GM04503 (cell line): ENCODE measurements at places on chromosomes 7 and 10.

- no peak for DNase-seq
Measured at GRCh38 chr7:23930312-23930711, 220.3 kb downstream of the STK31 start.

- DNase-seq = no peak
Measured at GRCh38 chr10:122567056-122567660, 6.6 kb downstream of the DMBT1 start.

DNA sequence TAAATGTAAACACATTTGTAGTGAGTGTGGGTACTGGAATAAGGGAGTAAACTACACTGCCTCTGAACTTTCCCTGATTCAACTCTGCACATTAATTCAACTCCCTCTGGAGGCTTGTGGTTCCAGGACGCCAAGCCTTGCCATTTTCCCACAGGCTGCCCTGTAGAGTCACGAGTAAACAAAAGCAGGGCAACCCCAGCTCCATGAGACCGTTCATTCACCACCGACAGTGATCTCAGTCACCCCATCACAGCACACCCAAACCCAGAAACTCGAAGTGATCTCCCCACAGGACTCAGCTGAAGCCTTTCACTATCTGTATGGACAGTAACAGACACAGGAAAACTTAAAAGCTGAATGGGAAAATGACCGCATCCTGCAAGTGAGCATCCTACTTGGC, 218.8 kb upstream of the FRMD4A start:
- no peak for DNase-seq

DNA sequence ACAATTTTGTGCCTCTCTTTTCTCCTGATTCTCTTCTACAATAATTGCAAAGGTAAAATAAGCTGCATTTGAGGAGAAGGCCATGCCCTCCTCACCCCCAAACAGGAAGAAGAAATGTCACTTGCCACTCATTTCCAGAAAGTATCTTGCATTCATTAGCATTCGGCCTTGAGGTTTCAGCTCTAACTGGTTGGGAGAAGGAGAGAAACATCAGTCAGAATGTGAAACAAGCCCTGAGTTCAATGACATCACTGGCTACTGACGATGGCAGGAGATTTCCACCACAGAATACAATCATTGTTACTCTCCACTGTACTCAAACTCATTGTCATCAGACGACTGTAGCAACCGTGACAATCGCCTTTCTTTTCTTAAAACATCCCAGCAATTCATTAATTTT, 72.8 kb downstream of the PRKCQ start:
- no peak for DNase-seq

DNA sequence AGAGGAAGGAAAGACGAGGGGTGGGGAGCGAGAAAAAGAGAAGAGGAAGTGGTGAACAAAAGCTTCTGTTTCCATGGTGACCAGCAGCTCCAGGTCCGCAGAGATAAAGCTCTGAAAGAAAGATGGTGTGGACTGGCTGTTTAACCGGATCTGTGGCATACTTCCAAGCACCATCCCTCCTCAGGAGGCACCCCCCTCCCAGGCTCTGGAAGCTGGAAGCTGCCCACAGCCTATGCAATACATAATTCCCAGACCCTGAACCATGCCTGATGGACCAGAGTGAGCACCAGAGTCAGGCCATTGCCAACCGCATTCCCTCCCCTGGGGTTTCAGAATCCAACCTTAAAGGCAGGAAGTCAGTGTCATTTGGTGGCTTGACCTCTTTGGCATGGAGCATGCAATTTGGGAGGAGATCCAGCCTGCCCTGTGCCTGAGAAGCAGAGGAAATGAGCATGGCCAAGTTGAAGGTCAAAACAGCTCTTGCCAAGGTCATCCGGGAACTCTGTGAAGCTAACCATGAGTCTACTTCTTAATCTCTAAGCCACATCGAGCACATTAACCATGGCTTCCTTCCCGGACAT, 22.2 kb upstream of the CPXM2 start:
- DNase-seq = no peak

DNA sequence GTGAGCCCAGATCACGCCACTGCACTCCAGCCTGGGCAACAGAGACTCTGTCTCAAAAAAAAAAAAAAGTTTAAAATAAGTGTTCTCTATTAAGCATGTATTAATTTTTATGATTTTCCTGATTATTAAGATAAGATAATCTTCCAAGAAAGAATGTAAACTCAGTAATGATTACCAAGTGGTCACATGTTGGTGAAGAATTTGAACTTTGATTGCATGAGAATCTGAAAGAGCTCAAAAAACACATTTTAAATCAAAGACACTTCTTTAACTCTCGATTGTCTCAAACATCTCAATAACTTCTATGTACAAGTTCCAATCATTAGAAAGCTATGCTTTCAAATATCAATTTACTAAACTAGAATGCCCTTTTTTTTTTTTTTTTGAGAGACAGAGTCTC, 33.8 kb downstream of the SNX8 start:
- no peak for DNase-seq

DNA sequence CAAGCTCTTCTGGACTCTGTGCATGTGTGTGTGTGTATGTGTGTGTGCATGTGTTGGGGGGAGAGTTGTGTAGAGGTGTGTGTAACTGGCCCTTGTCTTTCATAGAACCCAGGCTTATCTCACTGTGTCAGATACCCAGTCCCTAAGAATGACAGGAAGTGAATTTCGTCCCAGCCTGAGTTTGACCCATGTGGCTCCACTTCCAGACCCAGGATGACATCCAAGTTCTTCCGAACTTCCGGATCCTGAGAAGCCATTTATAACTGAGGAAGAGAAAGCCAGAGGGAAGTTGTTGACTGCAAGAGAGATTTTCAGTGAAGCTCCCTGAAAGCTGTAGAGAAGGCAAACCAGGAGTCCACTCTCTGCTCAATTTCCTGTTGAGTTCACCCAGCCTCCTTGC, 53.2 kb downstream of the ADRB1 start:
- DNase-seq = no peak

GRCh38 chr7:138363721-138364120, 96.3 kb upstream of the TRIM24 start:
- DNase-seq = no peak

GRCh38 chr7:150972023-150972468, 6.1 kb downstream of the KCNH2 start:
- DNase-seq = no peak

GRCh38 chr10:30751678-30752331, 122.3 kb upstream of the LYZL2 start:
- no peak for DNase-seq

GRCh38 chr10:91883549-91884444, 25.5 kb downstream of the FGFBP3 start:
- DNase-seq = no peak

DNA sequence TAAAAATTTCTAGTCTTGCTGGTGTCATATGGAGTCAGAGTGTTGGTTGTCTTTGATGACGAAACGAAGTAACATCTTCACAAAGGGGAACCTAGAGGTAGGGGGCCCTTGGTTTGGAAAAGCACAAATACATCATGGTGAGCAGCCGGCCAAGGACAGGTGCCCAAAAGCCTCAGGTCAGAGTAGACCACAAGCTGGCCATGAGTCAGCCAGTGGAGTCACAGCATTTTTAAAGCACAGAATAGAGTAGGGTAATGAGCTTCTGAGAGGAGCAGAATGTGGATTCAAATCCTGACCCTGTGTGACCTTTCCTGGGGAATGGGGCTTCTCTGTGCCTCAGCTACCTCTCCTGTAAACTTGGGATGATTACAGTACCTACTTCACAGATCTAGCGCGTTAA, 5.3 kb downstream of the CAMK2B start:
- no peak for DNase-seq

GRCh38 chr7:45072131-45073030, 16.4 kb downstream of the NACAD start:
- no peak for DNase-seq

DNA sequence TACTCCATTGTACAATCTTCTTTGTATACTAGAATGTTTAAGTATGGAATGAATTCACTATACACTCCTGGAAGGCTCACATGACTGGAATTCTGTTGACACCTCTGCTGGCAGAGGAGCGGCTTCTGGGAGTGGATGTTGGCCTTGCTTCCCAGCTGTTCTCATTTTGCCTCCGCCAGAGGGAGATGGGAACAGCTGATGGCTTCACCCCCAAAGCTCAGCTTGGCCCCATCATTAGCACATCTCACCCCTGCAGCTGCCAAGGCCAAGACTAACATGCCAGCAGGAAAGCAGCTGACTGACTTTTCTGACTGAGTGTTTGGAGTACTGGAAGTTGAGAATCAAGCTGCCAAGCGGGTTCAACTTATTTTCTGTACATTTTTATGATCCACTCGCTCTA, 15.1 kb downstream of the ADAM12 start:
- no peak for DNase-seq

DNA sequence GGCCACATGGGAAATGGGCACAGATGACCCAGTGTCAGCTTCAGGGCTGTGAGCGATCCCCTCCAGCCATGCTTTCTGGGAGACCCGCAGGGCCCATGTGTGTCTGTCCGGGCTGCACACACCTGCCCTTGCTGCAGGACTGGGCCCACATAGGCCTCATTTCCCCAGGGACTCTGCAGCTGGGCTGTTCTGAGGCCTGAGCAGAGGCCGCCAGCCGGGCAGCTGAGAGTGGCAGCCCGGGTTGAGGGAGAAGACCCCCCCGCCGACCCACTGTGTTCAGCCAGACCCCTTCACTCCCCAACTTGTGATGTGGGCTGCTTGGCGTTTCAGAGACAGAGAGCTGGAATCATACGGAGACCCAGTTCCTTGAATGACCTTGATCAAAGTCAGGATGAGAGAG, 50.1 kb upstream of the DPYSL4 start:
- DNase-seq = no peak

DNA sequence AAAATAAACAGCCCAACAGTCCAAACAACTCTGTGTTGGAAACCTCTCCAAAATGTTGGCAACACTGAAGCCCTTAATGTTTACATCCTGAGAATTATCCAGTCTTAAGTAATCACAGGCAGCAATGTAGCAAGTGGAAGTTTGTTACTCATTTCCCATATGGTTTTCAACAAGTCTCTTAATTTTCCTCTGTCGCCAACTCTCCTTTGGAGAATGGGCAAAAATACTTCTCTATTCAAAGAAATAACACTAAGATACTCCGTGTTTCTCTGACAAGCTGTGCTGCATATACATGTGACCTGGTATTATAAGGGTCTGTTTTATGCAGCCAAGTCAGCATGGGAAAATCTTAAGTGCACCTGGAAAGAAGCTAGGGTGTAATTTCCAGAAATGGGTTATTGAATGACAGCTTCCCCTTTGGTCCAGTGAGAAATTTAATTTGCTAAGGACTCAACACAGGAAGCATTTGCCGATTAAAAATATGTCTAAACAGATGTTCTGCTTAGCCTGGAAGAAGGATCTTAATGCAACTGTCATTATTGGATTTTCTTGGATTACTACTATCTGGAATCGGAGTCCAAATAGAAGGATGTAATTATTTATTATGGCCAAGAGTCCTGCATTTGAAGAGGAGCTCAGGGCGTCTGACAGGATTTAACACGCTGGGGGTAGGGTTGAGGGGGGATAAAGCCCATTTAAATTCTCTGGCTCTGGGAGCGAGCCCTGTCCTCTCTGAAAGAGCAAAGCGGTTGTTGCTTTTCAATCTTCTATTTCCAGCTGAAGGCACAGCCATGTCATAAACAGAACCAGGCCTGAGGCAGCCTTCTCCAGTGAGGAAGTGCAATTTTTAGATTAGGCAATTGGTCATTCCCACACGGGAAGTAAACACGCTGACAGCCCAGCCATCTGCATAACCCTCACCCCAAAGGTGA, 73.1 kb downstream of the TLL2 start:
- DNase-seq = no peak

DNA sequence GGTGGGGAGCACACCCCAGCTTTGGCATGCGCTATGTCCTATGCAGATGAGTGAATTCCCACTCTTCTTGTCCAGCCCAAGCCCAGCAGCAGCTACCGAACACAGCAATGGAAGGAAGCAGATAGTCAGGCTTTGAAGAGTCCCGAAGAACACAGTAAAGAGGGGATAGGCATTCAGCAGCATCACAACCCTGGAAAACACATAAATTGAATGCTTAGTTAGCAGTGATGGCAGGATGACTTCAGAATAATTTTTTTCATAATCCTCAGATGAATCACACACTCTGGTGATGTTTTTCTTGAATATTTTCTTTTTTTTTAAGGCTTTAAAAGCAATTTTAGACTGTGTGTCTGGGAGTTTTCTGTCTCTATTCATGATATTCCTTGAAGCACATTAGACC, 95.8 kb downstream of the CFAP58 start:
- peak; percentile 44 for DNase-seq

DNA sequence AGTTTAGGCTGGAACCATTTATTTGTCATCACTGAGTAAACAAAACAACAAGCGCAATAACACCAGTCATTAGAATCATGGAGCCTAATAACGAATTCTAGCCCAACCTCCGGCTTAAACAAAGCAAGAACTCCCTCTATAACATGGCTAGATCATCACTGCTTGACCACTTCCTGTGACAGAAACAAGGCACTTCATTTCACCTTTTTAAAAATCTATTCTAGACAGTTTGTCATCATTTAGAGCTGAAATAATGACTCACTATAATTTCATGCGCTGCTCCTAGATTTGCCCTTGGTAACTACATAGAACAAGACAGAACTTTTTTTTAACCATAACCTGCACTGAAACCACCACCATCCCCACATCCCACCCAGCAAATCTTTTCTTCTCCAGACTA, 81.3 kb downstream of the OSBPL3 start:
- no peak for DNase-seq

GRCh38 chr10:93495654-93496321, 624 bp upstream of the CEP55 start:
- DNase-seq = no peak

DNA sequence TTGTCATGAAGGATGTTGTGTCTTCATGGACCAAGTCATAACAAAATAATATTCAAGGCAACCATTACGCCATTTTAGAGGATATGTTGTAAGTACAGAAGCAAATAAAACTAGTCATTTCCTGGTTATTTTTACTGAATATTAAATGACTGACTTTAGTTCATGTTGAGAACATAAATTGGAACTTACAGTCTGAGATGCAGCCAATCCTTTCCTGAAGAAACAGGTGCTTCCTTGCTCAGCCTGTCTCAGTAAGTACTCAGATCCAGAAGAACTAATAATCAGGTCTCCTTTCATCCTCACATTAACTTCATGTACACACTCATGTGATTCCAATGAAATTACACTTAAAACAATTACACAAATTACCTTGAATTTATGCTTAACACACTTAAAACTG, 12.3 kb downstream of the SEMA3A start:
- DNase-seq = no peak

DNA sequence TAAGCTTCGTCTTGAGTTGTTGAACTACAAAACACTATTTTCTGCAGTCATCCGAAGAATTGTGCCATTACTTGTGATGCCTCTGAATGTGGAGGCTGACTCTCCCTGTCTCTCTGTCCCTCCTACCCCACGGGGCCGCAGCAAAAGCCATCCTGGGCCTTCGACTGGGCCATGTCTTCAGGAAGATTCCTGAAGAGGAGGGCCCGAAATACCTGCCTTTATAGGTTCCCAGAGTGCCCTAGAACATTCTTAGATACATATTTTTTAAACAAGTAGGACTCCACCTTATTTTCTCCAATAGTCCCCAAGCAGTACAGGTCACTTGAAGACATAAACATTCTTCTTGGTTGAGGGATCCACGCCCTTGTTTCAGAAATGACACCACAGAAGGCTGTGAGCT, 8.1 kb downstream of the IGFBP3 start:
- no peak for DNase-seq
